ENCODE measurements at places on chromosomes 1 and 21.
A peak's percentile ranks its signal among the peaks of the same experiment; 100 is the strongest.

DNA sequence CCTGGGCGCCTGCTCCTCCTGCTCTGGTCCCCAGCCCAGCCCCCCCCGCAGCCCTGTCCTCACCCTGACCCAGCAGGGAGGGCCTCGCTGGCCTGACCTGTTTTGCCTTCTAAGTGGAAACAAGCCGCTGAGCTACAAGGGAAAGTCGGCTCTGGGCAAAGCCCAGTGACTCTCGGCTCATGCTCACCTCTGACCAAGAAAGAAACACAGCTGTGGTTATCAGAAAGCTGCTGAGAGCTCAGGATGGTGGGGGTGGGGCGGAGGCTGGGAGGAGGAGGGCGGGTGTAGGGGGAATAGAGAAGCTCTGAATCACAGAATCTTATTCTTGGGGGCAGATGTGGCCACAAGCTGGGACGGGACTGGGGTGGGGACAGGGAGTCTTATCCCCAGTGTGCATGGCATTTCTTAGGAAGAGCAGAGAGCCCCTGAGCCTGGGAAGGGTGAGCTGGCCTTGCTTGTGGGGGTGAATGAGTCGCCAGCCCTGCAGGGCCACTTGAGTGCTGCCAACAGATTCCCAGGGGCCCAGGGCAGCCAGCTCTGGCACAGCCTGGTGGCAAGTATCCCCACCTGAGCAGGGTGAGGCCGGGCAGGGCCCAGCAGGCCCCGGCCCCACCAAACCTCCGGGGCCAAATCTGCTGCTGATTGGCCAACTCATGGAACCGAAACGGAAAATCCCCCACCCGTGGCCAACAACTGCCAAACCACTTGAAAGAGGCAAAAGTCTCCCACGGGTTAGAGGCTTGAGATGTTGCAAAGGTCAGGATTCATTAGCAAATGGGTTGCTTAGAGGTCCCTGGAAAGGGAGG is 120.6 kb downstream of the SPSB1 start:
- DNase-seq = peak; percentile 83

DNA sequence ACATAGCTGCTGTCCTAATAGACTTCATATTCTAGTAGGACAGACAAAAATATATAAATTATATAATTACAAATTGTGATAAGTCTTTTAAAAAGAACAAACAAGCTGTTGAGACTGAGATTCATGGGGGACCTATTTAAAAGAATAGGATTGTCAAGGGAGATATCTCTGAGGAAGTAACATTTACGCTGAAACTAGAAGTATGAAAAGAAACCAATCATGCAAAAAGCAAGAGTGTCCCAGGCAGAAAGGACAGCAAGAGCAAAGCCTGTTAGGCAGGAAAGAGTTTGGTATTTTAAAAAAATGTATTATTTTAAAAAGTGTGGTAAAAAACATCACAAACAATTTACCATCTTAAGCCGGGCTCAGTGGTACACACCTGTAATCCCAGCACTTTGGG is 9.1 kb upstream of the METTL13 start:
- DNase-seq = no peak

- DNase-seq = no peak
Measured at GRCh38 chr1:205800981-205801703, 11.9 kb downstream of the SLC41A1 start.

- DNase-seq = peak; percentile 32
Measured at GRCh38 chr21:41953831-41954653, at the start of gene C2CD2. Gene C2CD2 (minus strand): TSS chr21:41954018. CDS start chr21:41953648, 370 bp downstream.

DNA sequence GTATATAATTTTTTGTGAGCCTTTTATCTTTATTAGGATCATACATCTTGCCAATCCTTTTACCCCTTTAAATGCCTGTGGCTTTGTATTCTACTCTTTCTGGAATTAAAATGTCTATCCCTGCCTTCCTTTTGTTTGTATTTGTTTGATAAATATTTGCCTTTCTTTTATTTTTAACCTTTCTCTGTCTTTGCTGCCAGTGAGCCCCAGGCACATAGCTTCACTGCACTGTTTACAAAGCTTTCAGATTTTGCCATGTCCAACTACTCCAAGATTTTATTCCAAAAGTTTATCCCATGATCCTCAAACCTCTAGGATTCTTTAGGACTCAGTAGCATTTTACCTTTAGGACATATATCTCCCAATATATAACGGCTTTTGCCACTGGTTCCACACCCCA is 281.2 kb downstream of the PAPPA2 start:
- DNase-seq = no peak

DNA sequence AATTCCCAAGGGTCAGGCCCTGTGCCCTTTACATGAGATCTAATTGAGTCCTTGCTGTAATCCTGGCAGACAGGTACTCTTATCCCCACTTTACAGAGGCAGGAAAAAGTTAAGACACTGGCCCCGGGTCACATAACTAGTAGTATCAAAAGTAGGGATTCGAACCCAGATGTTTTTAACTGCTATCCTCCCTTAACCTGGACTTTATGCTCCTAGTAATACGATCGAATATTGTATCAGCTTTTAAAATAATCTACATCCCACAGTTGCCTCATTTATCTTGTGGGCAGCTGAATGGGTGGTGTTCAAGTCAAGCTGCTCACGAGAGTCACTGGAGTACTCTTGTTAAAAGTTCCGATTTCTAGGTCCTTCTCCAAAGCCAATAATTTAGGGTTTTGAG is 25.5 kb upstream of the TMEM51 start:
- no peak for DNase-seq

GRCh38 chr1:38250356-38250755 is 203.8 kb upstream of the POU3F1 start:
- DNase-seq = no peak

DNA sequence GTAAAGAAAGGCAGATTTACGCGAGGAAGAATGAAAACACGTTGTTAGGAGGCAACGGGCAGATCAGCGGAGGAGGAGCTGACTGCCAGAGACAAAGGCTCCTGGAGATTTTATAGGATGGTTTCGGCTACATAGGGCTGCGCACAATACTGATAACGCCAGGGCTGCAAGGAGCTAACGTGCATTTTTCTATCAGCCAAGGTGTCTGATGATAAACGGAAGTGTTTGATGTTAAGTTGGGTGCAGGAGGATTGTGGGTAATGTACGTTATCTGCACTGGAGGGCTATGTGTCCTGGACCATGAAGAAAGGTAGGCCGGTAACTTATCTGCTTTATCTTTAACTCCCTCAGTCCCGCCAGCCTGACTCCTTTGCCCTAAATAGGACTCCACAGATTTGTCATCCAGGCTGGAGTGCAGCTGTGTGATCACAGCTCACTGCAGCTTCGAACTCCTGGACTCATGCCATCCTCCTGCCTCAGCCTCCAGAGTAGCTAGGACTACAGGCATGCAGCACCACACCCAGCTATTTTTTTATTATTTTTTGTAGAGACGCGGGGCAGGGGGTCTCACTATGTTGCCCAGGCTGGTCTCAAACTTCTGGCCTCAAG is 29.6 kb downstream of the SETD4 start:
- DNase-seq = no peak

GRCh38 chr1:243264717-243265116 is 8.9 kb downstream of the SDCCAG8 start:
- DNase-seq = no peak

GRCh38 chr1:156657741-156658319 is 15.9 kb downstream of the BCAN start:
- no peak for DNase-seq

DNA sequence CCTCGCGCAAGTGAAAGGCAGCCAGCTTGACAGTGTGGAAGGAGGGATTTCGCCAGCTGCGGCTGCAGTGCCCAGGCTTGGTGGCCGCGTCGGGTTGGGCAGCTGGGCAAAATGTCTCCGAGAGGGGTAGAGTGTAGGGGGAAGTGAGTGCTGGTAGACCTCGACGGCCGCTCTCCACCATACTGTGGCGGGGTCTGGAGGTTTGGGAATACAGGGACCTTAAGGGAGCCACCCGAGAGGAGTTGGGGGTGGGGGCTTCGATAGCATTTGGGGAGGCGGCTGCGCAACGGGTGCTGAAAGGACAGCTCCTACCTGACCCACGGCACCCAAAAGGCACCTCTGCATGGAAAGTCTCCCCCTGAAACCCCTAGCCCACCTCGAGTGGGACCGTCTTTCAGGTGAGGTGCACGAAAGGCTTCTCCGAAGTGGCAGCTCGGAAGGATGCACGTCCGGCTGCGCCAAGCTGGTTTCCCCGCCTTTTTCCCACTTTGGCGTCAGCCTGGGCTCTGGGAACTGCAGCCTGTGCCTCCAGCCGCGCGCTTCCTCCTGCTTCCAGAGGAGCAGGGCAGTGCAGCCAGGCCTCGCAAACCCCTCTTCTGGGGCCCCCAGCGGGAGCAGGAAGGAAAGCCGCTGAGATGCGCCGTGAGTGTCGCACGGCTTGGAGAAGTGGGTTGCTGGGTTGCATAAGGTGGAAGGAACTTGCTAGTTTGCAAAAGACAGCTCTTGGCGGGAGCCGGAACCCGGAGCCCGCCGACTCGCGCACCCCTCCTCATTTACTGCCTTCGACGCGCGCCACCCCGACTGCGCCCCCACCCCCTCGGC is 531 bp upstream of the HMGN2 start:
- peak; percentile 54 for DNase-seq

DNA sequence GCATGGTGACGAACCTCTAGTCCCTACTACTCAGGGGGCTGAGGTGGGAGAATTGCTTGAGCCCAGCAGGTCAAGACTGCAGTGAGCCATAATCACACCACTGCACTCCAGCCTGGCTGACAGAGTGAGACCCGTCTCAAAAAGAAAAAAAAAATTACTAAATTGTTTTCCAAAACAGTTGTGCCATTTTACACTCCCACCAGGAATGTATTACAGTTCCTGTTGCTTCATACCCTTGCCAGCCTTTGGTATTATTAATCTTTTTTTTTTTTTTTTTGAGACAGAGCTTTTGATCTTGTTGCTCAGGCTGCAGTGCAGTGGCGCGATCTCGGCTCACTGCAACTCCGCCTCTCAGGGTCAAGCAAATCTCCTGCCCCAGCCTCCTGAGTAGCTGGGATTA is 55.9 kb downstream of the RPS6KA1 start:
- DNase-seq = no peak

DNA sequence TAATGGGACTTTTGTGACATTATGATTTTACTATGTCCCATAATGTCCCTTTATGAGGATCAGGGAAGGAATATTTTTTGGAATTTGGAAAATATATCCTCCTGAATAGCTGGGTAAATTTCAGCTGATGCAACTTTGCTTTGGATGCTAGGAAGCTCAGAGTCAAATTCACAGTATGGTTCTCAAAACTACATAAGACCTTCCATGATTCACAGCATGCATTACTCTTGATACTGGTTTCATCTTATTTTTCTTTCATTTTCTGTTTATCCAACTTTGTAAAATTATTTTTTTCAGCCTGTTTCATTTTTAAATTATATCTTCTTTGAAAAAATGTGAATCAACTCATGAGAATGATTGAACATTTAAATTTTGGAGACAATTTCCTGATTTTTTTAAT is 160.2 kb downstream of the ATP6V1G3 start:
- DNase-seq = no peak

DNA sequence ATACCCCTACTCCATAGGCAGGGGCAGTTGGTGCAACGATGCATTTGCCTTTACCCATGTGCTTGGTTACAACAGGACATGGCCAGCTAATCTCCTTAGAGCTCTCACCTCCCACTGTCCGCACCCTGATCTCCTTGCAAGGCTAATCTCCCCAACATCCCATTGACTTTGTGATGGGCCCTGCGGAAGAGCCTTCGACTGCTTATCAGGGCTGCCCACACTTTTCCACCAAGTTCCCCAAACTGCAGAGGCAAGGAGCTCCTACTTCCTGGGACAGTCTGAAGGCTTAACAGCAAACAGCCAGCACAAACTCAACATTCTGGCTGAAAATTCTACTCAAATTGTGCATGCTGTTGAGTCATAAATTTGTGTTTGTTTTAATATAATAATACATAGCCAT is 36.0 kb downstream of the C1orf94 start:
- DNase-seq = no peak

DNA sequence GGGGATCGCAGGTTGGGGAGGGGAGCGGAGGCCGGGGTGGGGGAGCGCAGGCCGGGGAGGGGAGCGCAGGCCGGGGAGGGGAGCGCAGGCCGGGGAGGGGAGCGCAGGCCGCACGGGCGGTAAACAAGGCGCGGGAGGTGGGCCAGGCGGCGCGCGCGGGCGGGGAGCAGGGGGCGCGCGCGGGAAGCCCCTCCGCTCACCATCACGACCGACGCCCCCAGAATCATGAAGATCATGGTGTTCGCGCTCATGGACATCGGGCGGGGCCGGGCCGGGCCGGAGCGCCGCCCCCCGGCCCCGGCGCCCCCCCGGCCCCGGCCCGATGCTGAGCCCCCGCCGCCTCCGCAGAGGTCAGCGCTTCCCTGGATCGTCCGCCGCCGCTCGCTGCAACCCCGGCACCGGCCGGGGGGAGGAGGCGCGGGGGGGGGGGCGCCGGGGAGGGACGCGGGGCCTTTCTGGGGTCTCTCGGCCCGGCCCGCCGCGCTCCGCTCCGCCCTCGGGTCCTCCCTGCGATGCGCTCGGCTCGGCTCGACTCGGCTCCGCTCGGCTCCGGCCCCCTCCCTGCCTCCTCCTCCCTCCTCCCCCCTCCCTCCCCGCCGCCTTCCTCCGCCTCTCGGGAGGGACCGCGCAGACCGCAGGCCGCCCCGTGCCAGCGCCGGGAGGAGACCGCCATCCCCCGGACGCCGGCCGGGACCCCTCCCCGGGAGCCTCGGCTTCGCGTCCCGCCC is at the start of gene TMEM240:
Gene TMEM240 (minus strand): TSS at position 535 of the 728 bp plus-strand sequence. CDS start 278 bp downstream, at position 257.
- DNase-seq = no peak

DNA sequence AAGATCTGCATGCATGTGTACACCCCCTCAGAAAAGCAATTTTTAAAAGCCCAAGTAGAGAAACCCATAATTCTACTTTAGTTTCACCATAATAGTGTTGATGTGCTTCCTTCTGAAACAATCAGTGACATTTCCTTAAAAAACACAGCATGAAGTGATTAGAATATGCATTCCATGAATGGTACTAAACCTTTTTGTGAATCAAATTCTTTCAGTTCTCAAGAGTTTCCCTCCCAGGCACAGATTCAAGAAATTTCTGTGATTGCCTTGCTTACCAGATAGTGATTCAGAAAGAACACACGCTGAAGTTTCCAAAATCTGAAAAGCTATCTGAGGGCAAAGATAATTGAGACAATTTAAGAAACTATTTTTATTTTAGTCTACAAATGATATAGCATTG is 136.4 kb upstream of the ADGRL2 start:
- DNase-seq = no peak

- DNase-seq = no peak
Measured at GRCh38 chr1:210688512-210689234, 360.0 kb downstream of the HHAT start.

- DNase-seq = no peak
Measured at GRCh38 chr1:216606047-216606637, 117.1 kb downstream of the ESRRG start.

DNA sequence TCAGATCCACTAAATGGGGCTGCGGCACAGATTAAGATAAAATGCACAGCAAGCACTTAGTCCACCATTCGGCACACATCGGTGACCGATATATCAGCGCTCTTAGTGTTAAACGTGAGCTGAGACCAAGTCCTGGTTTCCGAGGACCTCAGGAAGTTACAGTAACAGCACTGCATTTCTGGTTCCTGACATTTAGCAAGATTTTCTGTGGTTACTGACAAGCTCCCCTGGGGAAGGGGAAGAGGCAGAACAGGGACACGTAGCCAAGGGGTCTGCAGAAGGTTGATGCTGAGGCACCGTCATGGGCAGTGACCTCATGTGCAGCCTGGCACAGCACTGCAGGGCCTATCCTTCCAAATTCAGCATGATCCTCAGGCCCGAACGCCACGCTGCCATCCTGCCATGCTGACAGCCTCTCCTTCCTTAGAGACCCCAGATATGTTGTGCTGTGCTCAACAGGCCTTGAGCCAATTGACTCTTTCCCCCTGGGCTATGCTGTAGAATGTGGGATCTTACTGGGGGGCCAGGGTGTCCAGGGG is 13.4 kb upstream of the PEF1 start:
- no peak for DNase-seq
